Forelimb muscle (tissue), 1 donor: ENCODE measurements at places on chromosomes 6 and 20. TPM values are rescaled to one million over a fixed set of nuclear protein-coding genes. Genes with fewer than 3 reads are reported as not detected.

ENPP1 gene
- 11.3 TPM for polyA plus RNA-seq

C6orf58 gene
- 0.77 TPM for polyA plus RNA-seq

ULBP3 gene
- 1.9 TPM for polyA plus RNA-seq

GRIK2 gene
- polyA plus RNA-seq, result 1.3 TPM

GPSM3 gene
- 6.7 TPM for polyA plus RNA-seq

CCN6 gene
- 0.15 TPM for polyA plus RNA-seq

C20orf96 gene
- 11.3 TPM for polyA plus RNA-seq

MEP1A gene
- polyA plus RNA-seq, result not detected

RCAN2 gene
- 4.7 TPM for polyA plus RNA-seq

SYNGAP1 gene
- polyA plus RNA-seq, result 28.1 TPM

NOX3 gene
- not detected for polyA plus RNA-seq

PIGU gene
- polyA plus RNA-seq, result 20.3 TPM

LST1 gene
- polyA plus RNA-seq, result 7.4 TPM

SAMD10 gene
- polyA plus RNA-seq, result 3.0 TPM

SUMO4 gene
- 0.53 TPM for polyA plus RNA-seq

TNFRSF6B gene
- 1.6 TPM for polyA plus RNA-seq

RAB44 gene
- polyA plus RNA-seq, result 0.05 TPM

CAPN11 gene
- polyA plus RNA-seq, result 0.56 TPM

CEP43 gene
- polyA plus RNA-seq, result 16.1 TPM

IMPG1 gene
- polyA plus RNA-seq, result 0.48 TPM

DUSP15 gene
- polyA plus RNA-seq, result 1.7 TPM

SPACA1 gene
- not detected for polyA plus RNA-seq

OVOL2 gene
- polyA plus RNA-seq, result not detected

PRSS35 gene
- polyA plus RNA-seq, result 18.8 TPM
